Type B pancreatic cell (in vitro differentiated cells): ENCODE measurements at places on chromosomes 12 and 14. TPM values are rescaled to one million over a fixed set of nuclear protein-coding genes. Genes with fewer than 3 reads are reported as not detected.

- DNase-seq, result no peak
Observed at GRCh38 chr14:84250893-84251292, 1279.1 kb upstream of the FLRT2 start.

The DIO3 gene
- total RNA-seq, result 4.9 and 16.1 TPM in 2 replicates

- no peak for DNase-seq
Observed at GRCh38 chr14:96590190-96590864, 88.1 kb downstream of the PAPOLA start.

DNA sequence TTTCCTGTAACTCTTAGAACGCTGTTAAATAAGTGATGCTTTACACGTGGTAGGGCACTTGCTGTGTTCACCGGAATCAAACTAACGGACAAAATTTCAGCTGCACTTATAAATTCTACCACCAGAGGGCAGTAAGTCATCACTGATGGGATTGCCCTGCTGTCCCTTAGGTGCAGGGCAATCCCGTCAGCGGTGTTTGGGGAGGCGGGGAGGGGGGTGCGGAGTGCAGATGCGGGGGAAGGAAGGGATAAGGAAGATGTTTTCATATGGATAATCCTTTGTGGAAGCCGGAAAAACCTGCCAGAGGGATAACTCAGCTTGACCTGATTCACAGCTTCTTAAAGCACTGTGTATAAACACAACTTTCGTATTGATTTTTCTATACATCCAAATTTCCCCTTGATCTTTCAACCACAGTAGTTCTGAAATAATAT, 21.7 kb upstream of the SLC10A1 start:
- no peak for DNase-seq

The C14orf39 gene
- total RNA-seq, result 0.19 and 0.80 TPM in 2 replicates

- no peak for DNase-seq
Observed at GRCh38 chr14:64831419-64831818, 48.3 kb downstream of the SPTB start.

- DNase-seq, result no peak
Observed at GRCh38 chr14:64926398-64926995, 12.2 kb downstream of the CHURC1 start.

The SIRT4 gene
- total RNA-seq, result 2.0 and 2.7 TPM in 2 replicates
